ENCODE measurements at places on chromosomes 2 and 18.

- peaks cover 10% of the 10 kb centered on the region for H3K27me3 ChIP-seq
- H3K36me3 ChIP-seq, result peaks cover 62% of the 10 kb centered on the region
- H3K4me3 ChIP-seq, result peak overlapping the region; percentile 98
Observed at GRCh38 chr2:12718015-12718671, 1.4 kb downstream of the TRIB2 start.

DNA sequence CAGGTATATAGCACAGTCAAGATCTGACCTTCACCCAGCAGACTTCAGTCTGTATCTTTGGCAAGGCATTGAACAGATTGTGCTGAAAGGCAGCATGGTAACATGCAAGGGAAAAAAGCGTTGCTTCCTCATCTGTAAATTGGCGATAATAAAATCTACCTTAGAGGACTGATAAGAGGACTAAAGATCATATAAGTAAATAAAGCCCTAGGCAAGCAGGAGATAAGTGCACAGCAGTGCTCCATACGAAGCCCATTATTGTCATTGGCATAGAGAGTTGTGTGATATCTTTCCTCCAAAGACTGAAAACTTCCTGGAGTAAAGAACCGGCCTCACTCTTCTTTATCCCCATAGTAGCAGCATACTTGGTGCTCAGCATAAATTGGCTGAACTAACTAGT lies 162.6 kb downstream of the ANKRD44 start:
- DNase-seq, result no peak
- H3K4me1 ChIP-seq, result peaks cover 74% of the 10 kb centered on the region
- H3K4me3 ChIP-seq, result no peak overlapping the region
- H3K27ac ChIP-seq, result peak overlapping the region; percentile 75
- H3K27me3 ChIP-seq, result no peaks in the 10 kb centered on the region

- H3K27me3 ChIP-seq, result peaks cover 10% of the 10 kb centered on the region
- H3K27ac ChIP-seq, result no peak overlapping the region
Observed at GRCh38 chr2:131659168-131659572, 131.5 kb downstream of the CCDC74A start.

GRCh38 chr18:47389210-47389609 lies 137.8 kb upstream of the SKOR2 start:
- H3K27ac ChIP-seq, result no peak overlapping the region
- H3K4me1 ChIP-seq, result no peaks in the 10 kb centered on the region
- no peaks in the 10 kb centered on the region for H3K27me3 ChIP-seq
- DNase-seq, result no peak
- no peak overlapping the region for H3K4me3 ChIP-seq

DNA sequence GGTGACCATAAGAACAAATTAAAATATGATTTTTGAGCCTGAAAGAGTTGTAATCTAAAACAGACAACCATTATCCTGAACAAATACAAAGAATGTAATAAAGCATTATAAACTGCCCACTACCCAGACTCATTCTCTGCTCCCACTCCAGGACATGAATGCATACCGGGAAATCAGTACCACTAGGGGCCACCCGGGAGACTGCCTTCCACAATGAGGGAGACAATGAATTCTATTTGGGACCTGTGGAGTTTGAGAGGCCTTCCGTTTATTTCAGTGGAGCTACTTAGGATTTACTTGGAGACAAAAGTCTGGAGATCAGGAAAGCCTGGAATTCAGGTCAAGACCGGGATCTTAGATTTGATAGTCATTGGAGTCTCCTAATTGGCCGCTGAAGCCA lies 50.0 kb downstream of the NAB1 start:
- H3K4me1 ChIP-seq, result no peaks in the 10 kb centered on the region
- no peaks in the 10 kb centered on the region for H3K27me3 ChIP-seq
- no peak for DNase-seq
- no peak overlapping the region for H3K4me3 ChIP-seq
- no peak overlapping the region for H3K27ac ChIP-seq

GRCh38 chr18:39624961-39625360 lies 2059.4 kb upstream of the CELF4 start:
- no peak for DNase-seq
- no peak overlapping the region for H3K4me3 ChIP-seq
- H3K27ac ChIP-seq, result no peak overlapping the region
- H3K27me3 ChIP-seq, result no peaks in the 10 kb centered on the region

DNA sequence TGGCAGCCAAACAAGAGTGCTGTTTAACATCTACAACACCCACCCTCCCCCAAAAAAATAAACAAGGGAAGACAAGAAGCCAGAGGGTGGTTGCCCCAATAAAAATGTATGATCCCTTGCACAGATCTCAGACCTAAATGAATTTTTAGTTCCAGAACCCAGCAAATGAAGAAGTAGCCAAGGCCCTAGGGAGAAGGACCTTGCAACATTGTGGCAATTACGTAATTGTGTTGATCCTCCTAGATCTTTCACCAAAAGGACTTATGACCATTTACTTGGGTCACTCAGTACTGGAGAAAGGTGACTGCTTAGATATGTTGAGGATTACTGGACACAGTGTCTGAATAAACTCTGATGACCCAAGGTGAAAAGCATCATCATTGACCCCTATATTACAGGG lies 1393.8 kb downstream of the LRP1B start:
- no peak overlapping the region for H3K4me3 ChIP-seq
- no peaks in the 10 kb centered on the region for H3K27me3 ChIP-seq
- H3K4me1 ChIP-seq, result no peaks in the 10 kb centered on the region
- no peak overlapping the region for H3K27ac ChIP-seq
- no peaks in the 10 kb centered on the region for H3K36me3 ChIP-seq

GRCh38 chr2:15218423-15219086 lies 342.6 kb downstream of the NBAS start:
- peaks cover 25% of the 10 kb centered on the region for H3K36me3 ChIP-seq
- no peak overlapping the region for H3K4me3 ChIP-seq
- H3K4me1 ChIP-seq, result no peaks in the 10 kb centered on the region
- DNase-seq, result no peak

GRCh38 chr18:45104049-45104395 lies 423.3 kb downstream of the SETBP1 start:
- DNase-seq, result no peak
- no peaks in the 10 kb centered on the region for H3K4me1 ChIP-seq
- no peak overlapping the region for H3K27ac ChIP-seq
- H3K4me3 ChIP-seq, result no peak overlapping the region
- no peaks in the 10 kb centered on the region for H3K27me3 ChIP-seq

GRCh38 chr2:20516646-20517341 lies 69.9 kb downstream of the RHOB start:
- H3K27me3 ChIP-seq, result peaks cover 31% of the 10 kb centered on the region
- no peak overlapping the region for H3K27ac ChIP-seq
- H3K36me3 ChIP-seq, result no peaks in the 10 kb centered on the region
- no peak for DNase-seq
- H3K4me1 ChIP-seq, result no peaks in the 10 kb centered on the region

GRCh38 chr2:175792881-175793280 lies 209.2 kb downstream of the LNPK start:
- no peaks in the 10 kb centered on the region for H3K36me3 ChIP-seq
- no peak for DNase-seq
- no peak overlapping the region for H3K4me3 ChIP-seq
- no peaks in the 10 kb centered on the region for H3K4me1 ChIP-seq
- no peaks in the 10 kb centered on the region for H3K27me3 ChIP-seq

DNA sequence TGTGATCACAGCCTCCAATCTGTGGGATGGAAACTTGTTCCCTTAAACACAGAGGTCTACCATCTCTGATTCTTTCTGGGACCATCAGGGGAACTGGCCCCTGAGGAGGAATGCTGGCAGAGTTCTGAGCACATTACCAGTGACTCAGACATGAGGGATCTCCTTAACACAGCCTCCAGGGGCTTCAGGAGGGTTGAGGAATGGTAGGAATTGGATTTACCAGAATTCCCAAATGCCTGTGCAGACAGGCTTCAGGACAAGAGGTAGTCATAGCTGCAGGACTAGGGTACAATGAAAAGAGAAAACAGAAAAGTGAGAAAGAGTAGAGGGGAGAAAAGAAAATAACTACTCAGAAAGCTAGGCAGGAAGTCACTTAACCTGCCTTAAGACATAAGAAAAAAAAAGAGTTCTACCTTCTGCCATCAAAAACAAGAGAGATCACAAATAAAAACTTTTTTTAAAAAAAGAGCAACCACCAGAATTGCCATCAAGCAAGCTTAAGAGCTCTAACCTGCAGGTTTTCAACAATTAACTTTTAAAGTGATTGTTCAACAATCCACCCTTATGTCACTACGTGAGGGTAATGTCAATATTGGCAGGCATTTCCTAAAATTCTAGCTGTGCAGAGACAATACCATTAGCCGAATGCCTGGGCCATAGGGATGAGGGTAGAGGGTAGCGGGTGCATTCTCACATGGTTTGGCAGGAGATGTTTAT lies 524.4 kb downstream of the BCL11A start:
- no peak overlapping the region for H3K4me3 ChIP-seq
- H3K36me3 ChIP-seq, result no peaks in the 10 kb centered on the region
- no peaks in the 10 kb centered on the region for H3K27me3 ChIP-seq

GRCh38 chr2:171754254-171754939 lies 67.1 kb downstream of the DYNC1I2 start:
- no peak overlapping the region for H3K4me3 ChIP-seq
- DNase-seq, result no peak
- H3K27ac ChIP-seq, result no peak overlapping the region
- peaks cover 50% of the 10 kb centered on the region for H3K36me3 ChIP-seq

DNA sequence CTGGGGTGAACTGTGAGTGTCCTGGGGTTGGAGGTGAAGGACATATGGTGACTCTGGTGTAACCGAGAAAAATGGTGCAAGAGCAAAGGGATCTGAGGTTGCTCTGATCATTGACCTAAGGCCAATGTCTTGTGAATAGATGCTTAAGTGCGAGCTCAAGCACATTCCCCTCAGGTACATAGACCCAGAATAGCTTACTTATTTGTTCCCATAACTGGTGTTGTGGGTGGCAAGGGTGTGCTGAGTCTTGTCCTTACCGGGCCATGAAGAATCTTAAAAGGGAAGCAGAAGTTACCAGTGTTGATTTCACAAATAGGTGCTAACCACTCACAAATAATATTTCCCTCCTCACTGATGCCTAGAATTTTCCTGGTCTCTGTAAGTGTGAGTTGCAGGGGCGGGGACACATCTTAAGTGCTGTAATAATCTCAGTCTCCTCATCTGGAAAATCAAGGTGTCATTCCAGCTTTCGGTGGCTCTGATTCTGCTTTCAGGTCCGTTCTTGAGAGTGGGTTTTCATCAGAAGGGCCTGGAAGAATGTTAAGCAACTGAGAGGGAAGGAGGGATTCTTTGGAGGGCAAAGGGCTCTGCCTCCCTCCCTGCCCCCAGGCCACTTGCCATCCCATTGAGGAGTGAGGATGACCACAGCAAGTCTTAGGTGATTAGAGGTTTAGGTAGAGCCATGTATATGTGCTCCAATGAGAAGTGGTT lies 54.9 kb downstream of the LIPG start:
- no peak for DNase-seq
- no peaks in the 10 kb centered on the region for H3K4me1 ChIP-seq
- no peaks in the 10 kb centered on the region for H3K36me3 ChIP-seq
- H3K4me3 ChIP-seq, result no peak overlapping the region
- peaks cover 37% of the 10 kb centered on the region for H3K27me3 ChIP-seq

DNA sequence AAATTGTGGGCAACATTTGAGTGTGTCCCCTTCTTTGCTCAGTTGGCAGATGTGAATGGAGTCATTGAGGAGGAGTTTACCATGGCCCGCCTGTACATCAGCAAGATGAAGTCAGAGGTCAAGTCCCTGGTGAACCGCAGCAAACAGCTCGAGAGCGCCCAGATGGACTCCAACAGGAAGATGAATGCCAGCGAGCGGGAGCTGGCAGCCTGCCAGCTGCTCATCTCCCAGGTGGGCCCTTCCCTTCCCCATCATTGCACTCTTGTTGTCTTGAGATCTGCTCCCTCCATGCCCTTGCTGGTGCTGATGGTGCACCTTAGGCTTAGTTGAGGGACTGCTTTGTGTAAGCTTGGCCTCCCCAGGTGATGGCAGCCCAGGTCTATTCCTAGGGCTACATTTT lies 47.5 kb upstream of the LYPD6B start:
- H3K36me3 ChIP-seq, result no peaks in the 10 kb centered on the region
- peaks cover 3% of the 10 kb centered on the region for H3K4me1 ChIP-seq
- no peak for DNase-seq
- no peak overlapping the region for H3K27ac ChIP-seq
- H3K4me3 ChIP-seq, result no peak overlapping the region

GRCh38 chr2:113376253-113376912 lies 61.1 kb upstream of the ZNG1B start:
- no peak overlapping the region for H3K27ac ChIP-seq
- no peak overlapping the region for H3K4me3 ChIP-seq
- no peak for DNase-seq
- no peaks in the 10 kb centered on the region for H3K36me3 ChIP-seq
- peaks cover 4% of the 10 kb centered on the region for H3K4me1 ChIP-seq
- peaks cover 15% of the 10 kb centered on the region for H3K27me3 ChIP-seq

DNA sequence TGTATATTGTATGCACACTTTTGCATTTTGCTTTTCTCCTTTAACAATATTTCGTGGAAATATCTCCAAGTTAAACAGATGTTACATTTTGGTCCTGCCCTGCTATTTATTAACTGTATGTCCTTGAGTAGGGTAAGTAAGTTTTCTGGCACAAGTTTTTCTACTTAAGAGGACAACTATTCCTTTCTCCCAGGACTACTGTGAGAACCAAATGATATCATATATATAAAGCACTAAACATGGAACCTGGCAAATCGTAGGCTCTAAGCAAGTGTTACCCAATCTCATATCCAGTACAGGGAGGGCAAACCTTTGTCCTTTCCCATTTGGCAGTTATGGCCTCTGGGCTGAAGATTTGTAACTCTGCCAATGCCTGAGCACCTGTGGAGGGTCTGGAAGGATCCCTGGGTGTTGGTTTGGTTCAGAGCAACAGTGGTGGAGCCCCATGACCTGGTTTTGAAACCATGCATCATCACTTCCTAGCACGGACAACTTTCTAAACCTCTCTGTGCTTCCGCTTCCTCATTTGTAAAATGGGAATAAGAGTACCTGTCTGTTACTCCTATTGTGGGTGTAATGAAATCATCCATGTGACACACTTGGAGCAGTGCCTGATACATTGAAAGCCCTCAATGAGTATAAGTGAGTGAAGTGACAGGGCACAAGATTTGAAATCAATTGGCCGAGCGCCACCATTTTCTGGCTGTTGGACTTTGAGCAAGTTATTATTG lies 28.3 kb upstream of the ICOS start:
- H3K27ac ChIP-seq, result no peak overlapping the region
- no peak overlapping the region for H3K4me3 ChIP-seq
- DNase-seq, result no peak
- peaks cover 16% of the 10 kb centered on the region for H3K4me1 ChIP-seq
- peaks cover 2% of the 10 kb centered on the region for H3K36me3 ChIP-seq

DNA sequence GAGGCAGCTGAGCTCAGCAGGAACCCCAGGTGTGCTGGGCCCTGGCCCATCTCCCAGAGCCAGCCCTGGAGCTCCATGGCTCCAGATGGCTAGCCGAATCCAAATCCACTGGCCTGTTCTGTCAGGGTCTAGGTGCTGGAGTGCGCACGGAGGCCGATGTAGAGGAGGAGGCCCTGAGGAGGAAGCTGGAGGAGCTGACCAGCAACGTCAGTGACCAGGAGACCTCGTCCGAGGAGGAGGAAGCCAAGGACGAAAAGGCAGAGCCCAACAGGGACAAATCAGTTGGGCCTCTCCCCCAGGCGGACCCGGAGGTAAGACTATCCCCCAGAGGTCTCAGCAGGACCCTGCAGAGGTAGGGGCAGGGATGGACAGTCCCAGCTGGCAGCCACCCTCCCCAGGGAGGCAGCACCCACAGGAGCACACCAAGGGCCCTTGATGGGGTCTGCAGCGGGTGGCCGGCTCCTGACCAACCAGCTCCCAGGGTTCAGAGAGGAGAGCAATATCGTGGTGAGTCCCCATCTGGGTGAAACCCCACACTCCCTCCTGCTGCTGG lies 26.1 kb upstream of the PRLH start:
- H3K27me3 ChIP-seq, result no peaks in the 10 kb centered on the region
- DNase-seq, result no peak
- no peaks in the 10 kb centered on the region for H3K36me3 ChIP-seq
- no peak overlapping the region for H3K4me3 ChIP-seq
- H3K27ac ChIP-seq, result no peak overlapping the region
- H3K4me1 ChIP-seq, result no peaks in the 10 kb centered on the region
